ENCODE measurements at places on chromosomes 2 and 18.

- no peak for DNase-seq
Measured at GRCh38 chr2:61161888-61162287, at the start of gene C2orf74. TSS of gene C2orf74 (plus strand) at chr2:61162188. CDS start at chr2:61162515, 327 bp downstream.

GRCh38 chr2:219877728-219878127 lies 250.3 kb downstream of the SLC4A3 start:
- no peak for DNase-seq

DNA sequence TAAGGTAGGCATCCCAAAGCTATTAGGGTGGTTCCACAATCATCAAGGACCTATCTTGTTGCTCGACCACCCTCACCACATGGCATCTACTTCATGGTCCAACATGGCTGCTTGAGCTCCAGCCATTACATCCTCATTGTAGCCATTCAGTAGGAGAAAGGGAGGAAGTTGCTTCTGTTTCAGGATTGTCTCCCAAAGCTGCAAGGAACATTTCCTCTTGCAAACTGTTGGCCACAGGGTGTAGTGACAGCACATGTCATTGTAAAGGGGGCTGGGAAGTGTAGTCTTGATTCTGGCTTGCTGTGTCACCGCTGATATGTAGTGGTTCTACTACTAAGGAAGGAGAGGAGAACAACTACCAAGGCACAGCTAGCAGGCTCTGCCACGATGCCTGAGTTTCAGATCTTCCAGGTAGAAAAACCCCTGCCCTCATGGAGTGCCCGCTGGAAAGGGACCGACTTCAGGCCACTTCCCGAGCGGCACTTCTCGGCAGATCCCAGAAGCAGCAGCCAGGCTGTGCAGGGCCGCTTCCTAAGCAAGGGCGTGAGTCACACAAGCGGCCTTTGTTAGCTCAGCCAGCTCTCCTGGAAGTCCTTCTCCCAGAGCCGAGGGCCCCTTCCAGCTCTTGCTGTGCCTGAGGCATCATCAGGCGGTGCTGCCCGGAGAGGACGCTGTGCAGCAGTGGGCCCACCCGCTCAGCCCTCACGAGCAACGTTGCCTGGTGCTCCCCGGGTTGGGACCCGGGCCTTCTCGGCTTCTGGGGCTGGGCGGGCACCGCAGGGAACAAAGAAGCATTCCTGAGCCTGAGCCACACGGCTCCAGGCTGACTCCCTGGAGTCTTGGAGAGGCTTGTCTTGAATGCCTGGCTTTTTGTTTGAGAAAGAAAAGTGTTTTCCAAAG lies 58.2 kb downstream of the HS6ST1 start:
- peak; percentile 9 for DNase-seq

DNA sequence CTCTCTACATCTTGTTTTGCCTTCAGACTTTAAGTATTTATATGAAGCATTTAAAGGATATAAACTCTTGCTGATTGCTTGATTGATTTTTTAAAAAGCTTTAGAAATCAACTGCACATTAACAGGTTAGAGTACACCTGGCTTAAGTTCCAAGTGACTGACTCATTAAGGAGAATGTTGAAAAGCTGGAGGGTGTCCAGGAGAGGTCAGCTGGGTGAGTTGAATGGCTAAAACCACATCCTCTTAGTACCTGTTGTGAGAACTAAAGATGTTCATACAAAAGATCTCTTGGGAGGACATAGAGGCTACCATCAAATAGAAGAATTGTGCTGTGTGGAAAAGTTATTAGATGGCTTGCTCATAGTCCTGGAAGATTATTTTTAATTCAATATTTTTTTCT lies 206.8 kb downstream of the TXNL1 start:
- no peak for DNase-seq

GRCh38 chr2:113784823-113785744 lies 28.6 kb upstream of the SLC35F5 start:
- DNase-seq = no peak

DNA sequence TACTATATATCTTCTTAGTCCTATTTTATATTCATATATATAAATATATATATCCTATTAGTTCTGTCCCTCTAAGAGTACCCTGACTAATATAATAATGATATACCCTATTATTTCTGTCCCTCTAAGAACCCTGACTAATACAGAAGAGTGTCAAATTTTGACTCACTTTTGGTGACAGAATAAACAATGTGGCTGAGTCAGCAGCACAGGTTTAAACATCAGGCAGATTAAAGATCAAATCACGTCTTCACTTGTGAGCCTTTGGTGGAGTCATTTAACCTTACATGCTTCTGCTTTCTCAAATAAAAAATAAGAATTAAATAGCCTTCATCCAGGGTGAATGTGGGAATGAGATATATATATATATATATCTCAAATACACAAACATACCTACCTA lies 615.9 kb upstream of the GCFC2 start:
- no peak for DNase-seq

- DNase-seq = peak; percentile 37
Measured at GRCh38 chr2:157931542-157931941, 55.4 kb upstream of the ACVR1 start.

DNA sequence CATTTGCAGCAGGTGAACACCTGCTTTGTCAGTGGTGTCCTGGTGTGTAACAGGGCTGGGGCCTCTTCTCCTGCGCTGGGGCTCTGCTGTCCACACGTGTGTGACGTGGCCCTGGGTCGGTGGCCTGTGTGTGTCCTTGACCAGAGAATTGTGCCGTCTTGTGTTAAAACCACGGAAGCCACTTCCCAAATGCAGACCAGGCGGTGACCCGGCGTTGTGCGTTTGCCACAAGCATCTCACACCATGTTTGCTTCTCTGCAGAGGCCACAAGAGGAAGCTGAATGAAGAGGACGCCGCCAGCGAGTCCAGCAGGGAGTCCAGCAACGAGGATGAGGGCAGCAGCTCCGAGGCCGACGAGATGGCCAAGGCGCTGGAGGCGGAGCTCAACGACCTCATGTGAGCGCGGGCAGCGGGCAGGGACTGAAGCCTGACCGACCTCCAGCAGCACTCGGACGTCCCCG lies 44.3 kb upstream of the KCNG2 start:
- no peak for DNase-seq

GRCh38 chr18:14941256-14941655 lies 193.3 kb downstream of the ANKRD30B start:
- no peak for DNase-seq

- DNase-seq = no peak
Measured at GRCh38 chr2:170525566-170525900, 189.6 kb upstream of the SP5 start.

- DNase-seq = no peak
Measured at GRCh38 chr2:208594642-208595385, 188.2 kb downstream of the PTH2R start.

- no peak for DNase-seq
Measured at GRCh38 chr2:164816046-164816445, 25.6 kb downstream of the COBLL1 start.

- DNase-seq = no peak
Measured at GRCh38 chr2:74050151-74050550, 65.4 kb downstream of the TET3 start.

DNA sequence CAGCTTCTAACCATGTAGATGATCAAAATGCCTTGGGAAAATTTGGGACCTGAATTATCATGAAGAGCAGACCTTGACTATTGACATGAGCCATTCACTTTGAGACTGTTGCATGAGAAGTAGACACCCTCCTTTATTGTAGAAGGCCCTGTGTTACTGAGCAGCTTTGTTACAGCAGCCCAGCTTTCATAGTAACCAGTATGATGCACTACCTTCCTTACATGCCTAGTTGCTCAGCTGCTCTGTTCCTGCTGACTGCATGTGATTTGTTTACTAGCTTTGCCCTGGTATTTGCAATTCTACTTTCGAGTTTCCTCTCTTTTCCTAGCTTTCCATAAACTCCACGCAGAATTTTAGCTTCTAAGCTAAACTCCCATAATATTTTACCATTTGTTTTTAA lies 11.2 kb upstream of the FN1 start:
- no peak for DNase-seq

DNA sequence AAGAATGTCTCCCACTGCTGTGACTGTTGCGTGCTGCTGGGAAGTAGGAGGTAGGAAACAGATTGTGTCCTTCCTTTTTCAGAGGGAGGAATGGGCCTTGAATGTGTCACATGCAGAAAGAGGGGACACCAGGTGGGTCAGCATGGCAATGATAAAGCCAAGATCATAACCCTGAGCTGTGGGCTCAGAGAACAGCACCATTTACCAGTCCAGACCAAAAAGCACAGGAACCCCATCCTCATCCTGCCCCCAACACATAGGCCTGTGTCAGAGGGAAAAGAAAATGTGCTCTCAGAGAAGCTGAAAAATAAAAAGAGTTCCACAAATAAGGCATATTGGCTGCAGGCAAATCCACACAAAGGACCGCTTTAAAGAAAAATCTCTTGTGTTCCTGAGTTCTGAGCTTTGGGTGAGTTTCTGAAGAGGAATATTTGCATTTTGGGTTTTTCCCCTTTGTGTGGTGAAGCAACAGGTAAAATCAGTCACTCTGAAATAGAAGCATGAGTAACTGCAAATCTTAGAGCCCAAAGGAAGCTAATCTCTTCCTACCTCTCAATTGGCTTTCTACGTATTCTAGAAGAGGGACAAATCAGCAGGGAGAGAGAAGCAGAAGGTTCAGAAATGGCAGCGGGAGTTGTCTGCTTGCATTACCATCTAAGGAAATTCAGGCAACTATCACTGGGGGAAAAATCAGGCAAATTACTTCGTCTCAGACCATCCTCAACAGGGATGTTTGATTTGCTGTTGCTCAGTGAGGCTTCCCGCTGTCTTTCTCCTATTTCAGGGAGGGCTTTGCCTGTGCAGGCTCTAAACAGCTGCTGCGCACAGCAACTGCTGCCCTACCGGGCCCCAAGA lies 106.8 kb downstream of the BCL11A start:
- DNase-seq = no peak

DNA sequence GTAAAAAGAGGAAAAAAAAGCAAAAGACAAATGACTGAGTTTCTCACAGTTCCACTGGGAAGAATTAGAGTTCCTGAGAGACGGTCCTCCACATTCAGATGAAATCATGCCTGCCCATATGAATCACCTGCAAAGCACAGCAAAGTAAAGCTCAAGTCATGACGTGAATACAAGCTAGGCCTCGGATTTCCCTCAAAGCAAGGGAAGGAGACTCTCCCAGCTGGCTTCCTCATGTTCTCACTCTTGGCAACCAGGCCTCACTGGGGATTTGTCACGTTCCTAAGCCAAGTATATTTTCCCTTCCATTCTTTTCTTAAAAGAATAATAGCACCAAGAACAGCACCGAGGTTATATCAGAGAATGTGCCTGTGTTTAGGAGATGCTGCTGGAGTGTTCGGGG lies 47.0 kb downstream of the CYP27C1 start:
- no peak for DNase-seq

DNA sequence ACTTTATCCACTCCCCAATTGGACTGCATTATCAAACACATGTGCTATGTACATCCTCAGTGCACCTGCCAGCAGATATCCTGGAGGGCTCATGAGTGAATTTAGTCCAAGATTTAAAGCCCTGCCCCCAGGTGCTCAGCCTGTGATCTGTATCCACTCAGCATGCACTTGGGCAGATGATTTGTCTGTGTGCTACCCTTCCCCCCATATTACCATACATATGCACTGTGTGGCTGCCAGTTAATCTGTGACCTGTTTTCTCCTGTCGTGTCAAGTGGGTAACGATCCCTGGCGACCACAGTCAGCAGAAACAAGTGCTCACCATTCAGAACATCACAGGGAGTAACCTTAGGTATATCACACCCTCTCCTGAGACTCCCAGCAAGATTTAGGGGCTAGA lies 10.2 kb downstream of the NAGK start:
- no peak for DNase-seq

GRCh38 chr18:70377857-70378701 lies 89.2 kb downstream of the SOCS6 start:
- no peak for DNase-seq

DNA sequence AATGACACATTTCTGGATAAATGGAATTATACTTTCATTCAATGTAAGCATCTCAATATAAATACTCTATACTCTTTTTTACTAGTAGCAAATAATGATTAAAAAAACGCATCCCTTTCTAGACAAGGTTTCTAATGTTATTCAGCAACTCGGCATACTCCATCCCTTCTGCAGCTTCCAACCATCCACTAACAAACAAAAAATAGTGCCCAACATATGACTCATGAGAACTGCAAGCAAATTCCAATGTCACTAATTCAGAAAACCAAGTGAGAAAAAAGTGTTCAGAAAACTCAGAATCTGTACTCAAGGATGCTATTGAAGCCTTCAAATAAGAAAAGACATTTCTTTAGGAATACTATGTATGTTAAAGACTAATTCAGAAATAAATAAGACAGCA lies 140.0 kb downstream of the BAZ2B start:
- DNase-seq = no peak

GRCh38 chr18:58175786-58176176 lies 131.8 kb downstream of the NEDD4L start:
- no peak for DNase-seq

- DNase-seq = no peak
Measured at GRCh38 chr2:195413944-195414343, 243.1 kb upstream of the SLC39A10 start.

GRCh38 chr2:64052463-64053241 lies 33.4 kb upstream of the VPS54 start:
- DNase-seq = no peak

DNA sequence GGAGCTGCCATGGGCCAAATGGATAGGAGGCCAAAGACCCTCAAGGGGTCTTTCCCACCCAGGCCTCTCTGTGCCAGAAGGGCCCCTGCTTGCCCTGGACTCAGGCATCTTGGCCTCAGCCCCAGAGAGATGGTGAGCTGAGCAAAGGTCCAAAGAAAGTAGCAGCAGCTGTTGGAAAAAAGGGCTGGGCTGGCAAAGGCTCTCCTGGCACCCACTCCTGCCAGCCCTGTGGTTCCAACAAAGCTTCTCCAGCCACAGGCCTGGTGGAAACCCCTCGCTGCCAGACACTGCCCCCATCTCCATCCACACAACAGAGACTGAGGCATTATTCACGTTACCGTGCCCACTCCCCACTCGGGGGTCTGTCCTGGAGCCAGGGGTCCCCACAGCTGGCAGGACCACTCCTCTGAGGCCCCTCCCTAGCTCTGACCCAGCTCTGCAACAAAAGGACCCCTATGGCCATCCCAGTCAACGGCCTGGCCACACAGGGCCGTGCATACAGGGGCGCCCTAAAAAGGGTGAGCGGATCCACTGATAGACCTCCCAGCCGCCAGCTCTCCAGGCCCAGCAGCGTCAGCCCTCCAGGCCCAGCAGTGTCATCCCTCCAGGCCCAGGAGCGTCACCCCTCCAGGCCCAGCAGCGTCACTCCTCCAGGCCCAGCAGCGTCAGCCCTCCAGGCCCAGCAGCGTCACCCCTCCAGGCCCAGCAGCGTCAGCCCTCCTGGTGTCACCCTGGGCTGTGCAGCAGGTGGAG lies 10.1 kb downstream of the BIN1 start:
- no peak for DNase-seq

DNA sequence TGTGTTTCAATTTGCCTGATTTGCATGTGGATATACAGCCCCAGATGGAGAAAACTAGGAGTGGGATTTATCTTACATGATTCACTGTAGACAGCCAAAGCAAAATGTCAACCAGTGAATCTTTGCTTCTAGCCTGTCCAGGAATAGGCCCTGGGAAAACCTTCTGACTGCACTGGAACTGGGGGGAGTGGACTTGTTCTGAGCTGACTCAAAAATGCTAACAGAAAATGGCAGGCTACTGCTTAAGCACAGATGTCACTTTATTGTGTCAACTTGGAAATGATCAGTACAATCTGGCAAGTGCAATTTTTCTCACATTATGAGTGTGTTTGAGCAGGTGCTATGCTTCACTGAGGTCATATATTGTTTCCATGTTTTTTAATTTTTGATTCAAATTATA lies 593.7 kb downstream of the NRXN1 start:
- no peak for DNase-seq

- peak; percentile 6 for DNase-seq
Measured at GRCh38 chr2:128447538-128447995, 128.9 kb upstream of the HS6ST1 start.

All from liver (tissue), 10 donors.